ENCODE measurements at places on chromosomes 4 and X.

- DNase-seq: no peak
These were observed 13.2 kb upstream of the S100P start for GRCh38 chr4:6680372-6681034.

- DNase-seq: peak; percentile 92
These were observed 131.4 kb downstream of the CHIC2 start for GRCh38 chr4:53932796-53933610.

- no peak for DNase-seq
These were observed 68.6 kb downstream of the PRSS12 start for GRCh38 chr4:118284169-118284568.

GRCh38 chrX:3461397-3462165 is 115.1 kb upstream of the MXRA5 start:
- DNase-seq: no peak

DNA sequence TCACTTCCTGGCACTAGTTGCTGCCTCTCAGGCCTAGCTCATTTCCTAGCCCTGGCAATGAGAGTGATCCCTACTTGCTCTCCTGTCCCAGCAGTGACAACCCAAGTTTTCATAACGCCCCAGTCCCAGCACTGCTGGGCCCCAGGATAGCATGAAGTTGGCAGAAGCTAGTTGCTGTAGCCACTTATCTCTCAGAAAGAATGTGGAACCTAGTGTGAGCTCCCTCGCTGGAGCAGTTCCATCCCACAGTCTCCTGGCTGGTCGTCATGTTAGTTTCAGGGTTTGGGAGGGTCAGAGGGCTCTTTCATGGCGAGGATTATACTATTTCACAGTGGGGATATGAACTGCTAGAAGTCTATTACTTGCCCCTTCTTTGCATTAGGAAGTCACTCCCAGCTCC is 5.1 kb downstream of the PF4 start:
- peak; percentile 57 for DNase-seq

- DNase-seq: no peak
These were observed 158.5 kb downstream of the NSUN7 start for GRCh38 chr4:40908297-40908696.

DNA sequence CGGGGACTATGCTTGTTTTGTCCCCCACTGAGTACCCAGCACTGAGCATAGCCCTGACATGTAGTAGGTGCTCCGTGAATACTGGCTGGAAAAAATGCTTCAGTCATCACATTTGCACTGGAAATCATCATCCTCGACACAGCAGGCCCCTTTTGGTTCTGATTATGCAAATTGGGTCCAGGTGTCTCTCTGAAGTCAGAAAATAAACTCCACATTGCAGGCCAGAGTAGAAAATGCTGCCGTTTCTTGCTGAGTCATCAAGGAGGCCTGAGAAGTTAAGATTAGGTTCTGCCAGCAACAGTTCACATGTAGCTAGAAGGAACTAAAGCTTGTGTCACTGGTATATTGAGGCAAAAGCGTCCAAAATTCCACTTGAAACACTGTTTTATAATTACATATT is 15.0 kb upstream of the STK32B start:
- DNase-seq: peak; percentile 64

DNA sequence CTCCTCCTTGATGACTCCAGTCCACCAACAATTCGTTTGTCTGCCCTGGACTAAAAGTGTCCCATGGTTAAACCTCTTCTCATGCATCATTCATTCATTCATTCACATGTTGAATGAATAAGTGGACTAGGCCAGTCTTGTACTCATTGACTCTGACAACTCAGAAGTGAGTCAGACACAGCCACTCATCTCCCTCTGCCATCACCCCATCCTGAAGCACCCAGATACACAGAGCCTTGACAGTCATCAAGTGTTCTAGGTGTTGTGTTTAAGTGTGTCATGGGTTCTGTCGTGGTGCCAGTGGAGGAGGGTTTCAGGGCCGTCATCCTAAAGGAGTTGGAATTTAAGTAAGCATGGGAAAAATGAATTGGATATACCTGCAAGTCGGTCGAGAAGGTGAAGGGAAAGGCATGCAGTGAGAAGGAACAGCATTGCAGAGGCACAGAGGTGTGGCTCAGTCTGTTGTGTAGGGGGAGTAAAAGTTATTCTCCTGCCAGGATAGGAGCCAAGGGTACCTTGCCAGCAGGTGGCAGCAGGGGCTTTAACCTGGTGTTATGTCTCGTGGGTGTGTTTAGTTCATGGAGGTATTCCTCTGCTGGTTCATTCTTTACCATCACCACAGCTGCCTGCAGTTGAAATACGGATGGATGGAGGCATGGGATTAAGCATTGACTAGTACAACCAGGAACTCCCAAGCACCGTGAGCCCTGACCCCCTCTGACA is 18.3 kb downstream of the MAGED2 start:
- DNase-seq: no peak

GRCh38 chr4:121242188-121242750 is 78.1 kb upstream of the TNIP3 start:
- no peak for DNase-seq

All from astrocyte of the hippocampus (primary cell).